ENCODE measurements at places on chromosomes 12 and 14.

DNA sequence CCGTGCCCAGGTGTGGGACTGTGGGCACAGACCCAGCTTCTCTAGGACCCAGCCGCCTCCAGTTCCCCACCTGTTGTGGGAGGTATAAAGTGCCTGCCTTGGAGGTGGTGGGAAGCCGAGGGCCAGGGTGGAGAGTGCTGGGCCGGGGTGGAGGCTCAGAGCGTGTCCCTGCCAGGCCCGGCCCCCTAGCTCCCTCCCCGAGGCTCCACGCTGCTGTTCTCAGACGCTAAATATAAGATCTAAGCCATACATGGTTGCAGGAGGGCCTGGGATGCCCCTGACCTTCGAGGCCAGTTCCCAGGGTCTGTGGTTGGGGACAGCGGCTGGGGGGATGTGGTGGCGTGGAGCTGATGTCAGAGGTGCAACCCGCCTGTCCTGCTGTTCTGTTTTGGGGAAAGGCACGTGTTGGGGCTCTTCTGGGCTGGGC is 10.8 kb downstream of the INF2 start:
- no peak for DNase-seq

DNA sequence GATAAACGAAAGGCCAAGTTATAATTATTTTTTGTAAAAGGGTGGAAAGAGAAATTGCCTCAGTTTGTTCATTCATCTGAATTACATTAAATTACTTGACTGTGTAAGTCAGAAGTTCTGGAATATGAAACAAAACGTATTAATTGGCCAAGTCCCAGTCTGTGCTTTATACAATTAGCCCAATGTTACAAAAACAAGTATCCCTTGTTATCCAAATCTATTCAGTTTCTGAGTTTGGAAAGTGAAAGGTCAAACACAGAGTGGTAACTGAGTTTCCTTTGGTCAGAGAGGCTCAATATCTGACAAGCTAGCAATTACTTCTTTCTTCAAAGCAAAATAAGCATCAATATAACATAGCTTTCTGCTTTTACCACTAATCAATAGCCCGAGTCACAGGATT is 62.6 kb downstream of the SPPL3 start:
- no peak for DNase-seq

DNA sequence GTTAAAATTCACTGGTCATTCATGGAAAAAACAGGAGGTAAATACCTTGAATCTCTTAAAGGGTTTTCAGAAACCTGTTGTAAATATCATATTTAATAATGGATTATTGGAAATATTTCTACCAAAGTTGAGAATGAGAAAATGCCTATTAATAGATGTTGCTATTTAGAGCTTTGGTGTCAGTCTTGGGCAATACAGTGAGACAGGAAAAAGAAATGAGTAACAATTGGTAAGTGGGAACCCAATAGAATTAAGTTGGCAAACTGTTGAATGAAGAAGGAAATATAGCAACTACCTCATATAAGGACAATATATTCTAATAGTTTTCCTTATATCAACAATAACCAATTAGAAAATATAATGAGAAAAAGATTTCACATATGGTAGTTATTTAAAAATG is 78.0 kb downstream of the ATF7IP start:
- DNase-seq, result no peak

- no peak for DNase-seq
Measured at GRCh38 chr14:63685401-63685800, 42.5 kb downstream of the SGPP1 start.

DNA sequence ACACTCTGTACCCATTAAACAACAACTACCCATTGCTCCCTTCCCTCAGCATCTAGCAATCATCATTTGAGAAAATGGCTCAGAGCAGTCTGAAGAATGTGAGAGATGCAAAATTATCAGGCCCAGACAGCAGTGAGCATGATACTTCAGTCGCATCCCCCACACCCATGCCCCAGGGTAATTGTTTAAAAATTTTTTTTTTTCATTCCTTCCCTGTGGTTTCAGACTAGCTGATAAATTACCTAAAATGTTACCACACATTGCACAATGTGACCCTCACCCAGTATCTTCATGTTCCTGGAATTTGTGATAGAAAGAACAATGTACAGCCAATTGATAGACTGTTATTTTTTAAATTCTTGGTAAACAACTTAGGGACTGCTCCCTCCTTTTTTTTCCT is 11.3 kb upstream of the USP15 start:
- no peak for DNase-seq

Data from astrocyte of the hippocampus (primary cell).